ENCODE measurements at places on chromosomes 16 and 17. TPM values are rescaled to one million over a fixed set of nuclear protein-coding genes. Genes with fewer than 3 reads are reported as not detected.

GRCh38 chr17:36640836-36641235 is 39.5 kb downstream of the MRM1 start:
- DNase-seq: no peak

DNA sequence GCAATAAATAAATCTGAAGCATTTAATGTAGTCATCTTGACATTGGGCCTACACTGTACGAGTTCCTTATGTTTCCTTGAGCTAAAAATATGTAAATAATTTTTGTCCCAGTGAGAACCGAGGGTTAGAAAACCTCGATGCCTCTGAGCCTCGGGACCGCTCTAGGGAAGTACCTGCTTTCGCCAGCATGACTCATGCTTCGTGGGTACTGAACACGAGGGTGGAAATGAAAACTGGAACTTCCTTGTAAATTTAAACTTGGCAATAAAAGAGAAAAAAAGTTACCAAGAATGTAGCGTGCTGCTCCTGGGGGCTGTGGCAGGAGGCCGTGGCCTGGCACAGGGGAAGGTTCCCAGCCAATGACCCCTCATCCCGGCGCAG is 74.1 kb downstream of the SOCS1 start:
- DNase-seq: no peak

DNA sequence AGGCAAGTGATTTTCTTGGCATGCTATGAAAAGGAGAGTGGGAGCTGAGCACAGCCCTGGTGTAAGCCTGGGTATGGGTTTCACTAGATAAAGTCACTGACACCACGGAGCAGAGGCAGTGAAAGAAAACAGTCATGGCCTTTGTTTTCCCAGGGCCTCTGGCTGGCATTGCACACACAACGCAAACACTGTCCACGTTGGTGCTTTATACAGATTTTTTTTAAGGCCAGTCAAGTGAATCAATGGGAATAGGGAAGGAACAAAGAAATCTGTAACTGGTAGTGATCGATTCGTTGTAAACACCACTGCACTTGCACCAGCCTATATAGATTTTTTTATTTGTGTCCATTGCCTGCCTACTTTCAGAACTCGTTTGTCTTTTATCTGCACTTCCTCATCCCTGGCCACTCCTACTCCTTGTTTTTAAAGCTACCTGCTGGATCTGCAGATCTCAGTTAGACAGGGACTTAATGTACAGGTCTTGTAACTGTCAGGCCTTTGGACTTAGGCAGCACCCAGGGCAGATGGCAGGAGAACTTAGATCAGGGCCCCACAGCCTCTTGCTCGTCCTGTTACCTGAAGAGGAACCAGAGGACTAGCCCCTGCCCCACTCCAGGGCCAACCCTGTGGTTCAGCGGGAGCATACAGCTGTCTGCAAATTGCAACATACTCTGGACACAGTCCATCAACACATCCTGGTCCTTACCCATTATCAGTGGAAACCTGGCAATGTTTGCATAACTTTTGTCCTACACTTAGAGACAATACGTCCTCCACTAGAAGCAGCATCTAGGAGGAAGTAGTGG is 10.6 kb upstream of the TMIGD1 start:
- DNase-seq: no peak

DNA sequence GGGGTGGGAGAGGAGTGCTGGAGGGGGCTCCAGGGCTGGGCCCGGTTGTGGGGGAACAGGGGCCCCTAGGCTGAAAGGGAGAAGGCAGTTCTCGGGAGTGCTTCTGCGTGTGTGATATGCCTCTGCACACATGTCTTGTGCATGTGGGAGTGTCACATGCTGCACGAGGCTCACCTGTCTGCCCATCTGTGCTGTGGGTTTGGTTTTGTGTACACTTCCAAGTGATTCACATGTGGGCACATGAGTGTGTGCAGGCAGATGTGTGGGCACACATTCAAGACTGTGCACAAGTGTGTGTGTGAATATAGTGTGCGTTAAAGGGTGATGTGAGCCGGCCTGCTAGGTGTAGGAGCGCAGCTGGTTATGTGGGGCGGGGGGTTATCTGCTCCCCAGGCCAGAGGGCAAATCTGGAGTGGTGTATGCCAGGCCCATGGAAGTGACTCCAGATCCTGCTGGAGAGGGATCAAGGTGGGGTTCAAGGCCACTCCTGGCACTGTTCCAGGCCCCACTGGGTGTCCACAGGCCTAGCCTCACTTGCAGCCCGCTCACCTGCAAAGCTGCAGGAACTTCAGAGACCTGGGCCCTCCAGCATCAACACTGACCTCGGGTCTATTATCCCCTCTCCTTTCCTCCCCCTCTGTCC is 3.8 kb upstream of the BAHCC1 start:
- DNase-seq: no peak

GRCh38 chr17:65013613-65014391 is 42.7 kb downstream of the GNA13 start:
- DNase-seq: no peak

Gene EPN3
- 0.44 TPM for total RNA-seq

DNA sequence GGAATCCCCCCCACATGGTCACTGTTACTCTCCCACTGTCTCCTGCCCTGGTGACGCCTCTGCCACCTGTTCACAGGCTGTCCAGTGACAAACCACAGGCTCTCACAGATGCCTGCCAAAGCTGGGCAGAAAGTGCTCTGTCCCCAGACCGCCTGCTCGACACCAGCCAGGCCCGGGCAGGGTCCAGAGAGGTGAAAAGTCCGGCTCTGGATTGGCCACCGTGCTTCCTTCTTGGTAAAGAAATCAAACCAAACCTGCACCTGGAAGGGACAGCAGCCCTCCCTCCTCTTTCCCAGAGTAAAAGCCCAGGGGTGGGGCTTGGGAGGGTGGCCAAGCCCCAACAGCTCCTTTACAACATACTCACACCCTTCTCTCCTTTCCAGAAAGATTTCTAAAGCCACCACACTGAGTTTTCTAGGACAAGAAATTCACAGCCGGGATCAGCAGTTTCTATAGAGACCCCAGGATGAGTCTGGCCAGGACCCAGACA is 6.2 kb downstream of the PCGF2 start:
- DNase-seq: no peak

GRCh38 chr16:14202697-14203096 is 131.6 kb downstream of the MRTFB start:
- no peak for DNase-seq

DNA sequence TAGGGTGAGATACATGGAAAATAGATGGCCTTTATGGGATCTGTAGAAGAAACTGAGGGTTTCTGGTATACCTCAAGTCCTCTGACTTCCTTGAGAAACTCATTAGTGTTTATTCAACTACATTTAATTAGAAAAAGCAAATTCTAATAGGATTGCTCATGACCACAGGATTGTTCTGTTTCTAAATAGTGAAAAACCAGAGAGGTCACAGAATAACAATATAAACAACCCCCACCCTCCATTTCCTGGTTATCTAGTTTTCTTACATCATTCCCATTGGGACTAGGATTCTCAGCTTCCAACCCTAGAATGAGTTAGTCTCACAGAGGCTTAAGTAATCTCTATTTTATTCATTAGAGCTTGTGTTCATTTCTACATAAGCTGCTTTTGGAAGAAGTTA is 30.0 kb downstream of the SF3B3 start:
- no peak for DNase-seq

- DNase-seq: no peak
Observed at GRCh38 chr16:51761001-51761400, 609.9 kb upstream of the SALL1 start.

- no peak for DNase-seq
Observed at GRCh38 chr16:75345711-75346110, 87.6 kb downstream of the CFDP1 start.

DNA sequence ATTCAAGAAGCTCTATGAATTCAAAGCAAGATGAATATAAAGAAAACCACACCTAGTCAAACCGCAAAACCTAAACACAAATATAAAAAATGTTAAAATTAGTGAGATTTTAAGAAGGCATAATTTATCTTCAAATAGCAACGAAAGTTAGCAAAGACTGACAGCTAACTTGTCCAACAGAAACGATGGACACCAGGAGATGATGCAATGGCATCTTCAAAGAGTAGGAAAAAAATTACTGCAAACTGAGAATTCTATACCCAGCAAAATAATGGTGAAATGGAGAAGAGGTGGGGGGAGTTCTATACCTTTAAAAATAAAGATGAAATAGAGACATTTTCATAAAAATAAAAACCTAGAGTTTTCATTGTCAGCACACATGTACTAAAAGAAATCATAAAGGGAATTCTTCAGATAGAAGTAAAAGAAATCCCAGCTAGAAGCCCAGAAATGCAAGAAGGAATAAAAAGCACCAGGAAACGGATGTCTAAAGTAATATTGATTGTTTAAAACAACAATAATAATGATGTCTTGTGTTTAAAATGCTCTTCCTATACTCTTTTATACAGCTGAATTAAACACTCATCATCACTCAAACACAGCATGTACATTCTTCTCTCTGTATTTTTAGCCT is 24.6 kb upstream of the TANC2 start:
- DNase-seq: no peak

- no peak for DNase-seq
Observed at GRCh38 chr16:37511-37910, 15.9 kb downstream of the POLR3K start.

GRCh38 chr17:5209396-5209795 is 17.7 kb upstream of the ZNF594 start:
- no peak for DNase-seq

Gene TM4SF5
- not detected for total RNA-seq

Gene CRHR1
- total RNA-seq: not detected

- no peak for DNase-seq
Observed at GRCh38 chr17:79691931-79692330, 38.8 kb upstream of the ENPP7 start.

DNA sequence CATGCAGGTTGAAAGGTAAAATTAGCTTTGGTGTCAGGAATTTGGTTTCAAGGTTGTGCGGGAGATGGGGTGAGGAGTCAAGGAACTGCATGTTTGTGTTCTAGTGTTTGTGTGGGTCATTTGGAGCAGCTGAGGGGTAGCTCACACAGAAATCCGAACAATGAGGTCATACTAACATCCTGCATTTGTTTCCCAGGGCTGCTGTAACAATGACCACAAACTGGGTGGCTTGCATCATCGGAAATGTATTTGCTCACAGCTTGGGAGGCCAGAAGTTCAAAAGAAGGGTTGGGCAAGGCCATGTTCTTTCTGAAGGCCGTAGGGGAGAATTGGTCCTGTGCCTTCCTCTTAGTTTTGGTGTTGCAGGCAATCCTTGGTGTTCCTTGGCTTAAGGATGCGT is 287.4 kb downstream of the HAPSTR1 start:
- DNase-seq: no peak

Gene PABPN1L
- not detected for total RNA-seq

Gene PLA2G10
- total RNA-seq: not detected

DNA sequence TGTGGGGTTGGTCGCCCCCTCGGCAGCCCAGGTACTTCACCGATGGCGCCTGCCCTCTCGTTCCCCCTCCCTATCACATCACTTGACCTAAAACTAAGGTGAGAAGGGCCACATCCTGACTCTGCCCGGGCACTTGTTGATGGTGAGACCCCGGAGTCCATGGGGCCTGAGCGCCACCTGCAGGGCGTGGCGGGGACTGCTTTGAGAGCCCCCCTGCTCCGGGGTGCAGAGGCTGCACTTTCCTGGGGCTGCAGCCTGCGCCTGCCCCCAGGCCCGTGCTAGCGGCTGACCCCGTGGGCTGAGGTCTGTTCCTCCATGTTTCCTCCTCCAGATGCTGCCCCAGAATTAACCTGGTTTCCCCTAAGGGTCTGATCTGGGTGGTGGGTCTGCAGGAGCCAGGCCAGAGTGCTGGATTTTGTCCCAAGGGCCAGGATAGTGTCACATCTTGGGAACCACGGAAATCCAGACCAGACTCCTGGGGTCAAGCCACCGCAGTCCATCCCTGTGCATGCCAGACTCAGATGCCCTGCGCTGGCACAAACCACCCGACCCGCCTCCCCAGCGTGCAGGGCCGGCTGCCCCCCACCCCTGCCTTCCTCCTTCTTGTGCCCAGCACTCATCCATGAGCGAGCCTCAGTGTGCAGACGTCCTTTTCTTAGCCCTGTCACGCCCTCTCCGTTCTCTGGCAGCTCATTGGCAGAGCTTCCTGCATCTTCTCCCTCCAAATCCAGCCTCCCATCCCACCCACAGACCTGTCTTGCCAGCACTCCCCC is 2.7 kb downstream of the NDUFAF8 start:
- DNase-seq: peak; percentile 55

Gene CTRB2
- 15.1 TPM for total RNA-seq

- peak; percentile 70 for DNase-seq
Observed at GRCh38 chr16:49441366-49441780, 67.8 kb downstream of the C16orf78 start.

DNA sequence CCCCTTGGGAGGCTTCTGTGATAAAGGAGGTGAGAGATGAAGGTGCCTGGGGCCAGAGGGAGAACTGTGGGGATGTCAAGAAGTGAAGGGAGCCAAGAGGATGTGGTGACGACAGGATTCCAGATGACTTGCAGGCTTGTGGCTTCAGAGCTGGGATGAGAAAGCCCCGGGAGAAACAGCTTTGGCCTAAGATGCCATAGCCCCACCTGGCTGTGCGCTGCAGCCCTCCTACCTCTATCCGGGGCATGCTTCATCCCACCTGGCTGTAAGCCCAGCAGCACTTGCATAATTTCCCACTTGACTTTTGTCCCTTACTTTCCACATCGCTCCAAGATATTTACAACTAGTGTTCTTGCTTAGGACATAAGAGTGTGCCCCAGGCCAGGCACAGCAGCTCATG is 29.3 kb downstream of the GINS3 start:
- no peak for DNase-seq

GRCh38 chr17:45963889-45964288 is 35.2 kb upstream of the STH start:
- DNase-seq: no peak

GRCh38 chr17:40648384-40648968 is 858 bp upstream of the SMARCE1 start:
- no peak for DNase-seq

Gene PDE6G
- total RNA-seq: 2.0 TPM

Gene ZSCAN10
- not detected for total RNA-seq

Gene STX1B
- 3.6 TPM for total RNA-seq

DNA sequence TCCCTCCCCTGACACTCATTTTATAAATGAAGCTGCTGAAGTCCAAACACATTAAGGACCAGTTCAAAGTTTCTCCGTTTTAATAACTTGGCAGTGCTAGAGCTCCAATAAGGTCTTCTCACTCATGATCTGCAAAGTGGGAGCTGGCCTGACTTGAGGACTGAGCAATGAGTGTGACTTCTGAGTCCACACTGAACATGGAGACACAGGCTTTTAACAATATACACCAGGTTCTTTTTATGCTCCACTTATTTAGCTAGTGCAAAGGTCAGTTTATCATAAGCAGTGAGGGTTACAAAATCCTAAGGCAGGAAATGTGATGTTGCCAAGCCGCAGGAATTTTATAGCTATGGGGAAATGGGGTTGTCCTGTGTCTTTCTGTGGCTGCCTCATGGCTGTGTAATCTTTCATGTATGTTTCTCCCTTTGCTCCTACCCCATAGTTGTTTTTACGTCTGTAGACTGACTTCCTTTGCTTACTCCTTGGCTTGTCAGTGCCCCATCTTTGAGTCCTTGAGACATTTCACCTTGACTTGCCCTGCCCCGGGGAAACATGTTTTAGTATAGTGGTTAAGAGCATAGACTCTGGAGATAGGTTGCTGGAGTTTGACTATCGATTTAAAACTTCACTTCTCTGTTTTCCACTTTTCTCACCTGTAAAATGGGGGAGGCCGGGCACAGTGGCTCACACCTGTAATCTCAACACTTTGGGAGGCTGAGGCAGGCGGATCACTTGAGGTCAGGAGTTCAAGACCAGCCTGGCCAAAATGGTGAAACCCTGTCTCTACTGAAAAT is 12.2 kb upstream of the MMD start:
- DNase-seq: no peak

- DNase-seq: no peak
Observed at GRCh38 chr17:48579471-48579759, 1.3 kb upstream of the HOXB4 start.
